ENCODE measurements at places on chromosomes 16 and 17.

GRCh38 chr16:29290631-29291247 is 115.8 kb downstream of the NPIPB11 start:
- DNase-seq, result no peak

DNA sequence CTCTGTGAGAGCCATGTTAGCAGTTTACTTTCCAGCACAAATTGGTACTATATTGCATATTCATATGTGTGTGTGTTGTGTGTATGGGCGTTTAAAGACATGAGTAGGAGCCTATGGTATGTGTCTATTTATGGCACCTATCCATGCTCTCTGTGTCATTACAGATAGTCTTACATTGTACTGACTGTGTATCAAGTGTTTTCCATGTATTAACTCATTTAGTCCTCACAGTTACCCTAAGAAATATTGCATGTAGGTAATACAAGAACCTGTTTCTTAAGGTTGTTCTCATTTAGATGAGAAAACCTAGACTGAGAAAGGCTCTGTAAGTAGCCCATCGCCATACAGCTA is 1.6 kb downstream of the ALG1 start:
- DNase-seq, result no peak

DNA sequence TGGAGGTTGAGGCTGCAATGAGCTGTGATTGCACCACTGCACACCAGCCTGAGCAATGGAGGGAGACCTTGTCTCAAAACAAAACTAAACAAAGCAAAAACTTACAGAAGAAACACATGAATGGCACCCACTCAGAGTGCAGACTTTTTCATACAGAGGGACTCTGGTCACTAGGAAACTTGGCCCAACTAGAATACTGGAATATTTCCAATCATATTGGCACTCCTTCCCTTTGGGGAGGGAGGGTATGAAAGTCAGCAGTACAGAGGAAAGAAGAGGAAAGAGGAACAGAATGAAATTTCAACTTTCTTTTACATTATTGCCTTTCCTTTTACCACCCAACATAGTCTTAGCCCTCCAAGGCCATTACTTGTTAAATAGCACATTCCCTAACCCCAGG is 28.2 kb downstream of the CMTR2 start:
- no peak for DNase-seq

DNA sequence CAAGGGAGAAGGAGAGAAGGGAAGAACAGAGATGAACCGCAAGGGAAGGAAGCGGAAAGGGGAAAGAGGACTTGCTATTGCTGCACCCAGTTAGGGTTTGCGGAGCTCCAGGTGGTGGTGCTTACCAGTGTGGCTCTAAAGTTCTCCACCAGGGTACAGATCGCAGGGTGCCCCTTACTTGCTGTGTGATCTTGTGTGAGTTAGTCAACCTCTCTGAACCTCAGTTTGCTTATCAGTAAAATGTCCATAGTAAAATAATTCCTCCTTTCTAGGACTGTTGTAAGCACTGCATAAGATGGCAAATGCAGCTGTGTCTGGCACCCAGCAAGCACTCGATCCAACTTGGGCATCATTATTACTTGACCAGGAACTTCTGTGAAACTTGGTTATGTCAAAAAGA is 230.7 kb upstream of the CDH5 start:
- DNase-seq, result no peak

DNA sequence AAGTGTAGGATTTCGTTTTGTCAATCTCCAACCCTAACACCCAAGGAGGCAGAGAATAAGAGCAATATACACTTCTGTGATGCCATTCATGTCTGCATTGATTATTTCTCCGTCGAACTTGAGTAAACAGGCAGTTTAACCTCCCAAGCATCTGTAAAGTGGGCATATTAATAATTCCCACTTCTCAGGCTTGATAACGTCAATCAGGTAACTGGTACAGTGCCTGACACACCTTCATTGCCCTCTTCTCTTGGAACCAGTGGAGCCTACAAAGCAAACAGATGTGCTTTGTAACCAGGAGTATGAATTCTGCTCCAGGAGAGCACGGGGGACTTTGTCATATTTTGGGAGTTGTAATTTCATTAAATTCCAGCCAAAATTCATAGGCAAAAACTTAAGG is 32.5 kb upstream of the PLCG2 start:
- DNase-seq, result no peak

GRCh38 chr17:80616705-80617104 is 72.1 kb downstream of the RPTOR start:
- no peak for DNase-seq

DNA sequence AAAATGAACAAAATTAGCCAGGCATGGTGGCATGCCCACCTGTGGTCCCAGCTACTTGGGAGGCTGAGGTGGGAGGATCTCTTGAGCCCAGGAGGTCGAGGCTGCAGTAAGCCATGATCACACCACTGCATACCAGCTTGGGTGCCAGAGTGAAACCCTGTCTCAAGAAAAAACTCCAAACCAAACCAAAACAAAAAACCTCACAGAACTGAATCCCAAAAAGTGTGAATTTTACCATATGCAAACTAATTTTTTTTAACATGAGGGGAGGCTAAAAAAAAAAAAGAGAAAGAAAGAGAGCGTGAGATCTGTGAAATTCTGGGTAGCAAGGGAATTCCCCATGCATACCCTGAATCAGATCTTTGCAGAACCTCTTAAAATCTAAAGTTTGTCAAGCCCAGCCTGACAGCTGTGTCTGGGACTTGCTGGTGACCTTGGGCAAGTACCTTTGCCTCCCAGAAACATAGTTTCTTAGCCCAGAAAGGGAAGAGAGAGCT is 17.1 kb upstream of the CDH1 start:
- no peak for DNase-seq

GRCh38 chr16:86723689-86724088 is 145.3 kb downstream of the FOXL1 start:
- no peak for DNase-seq

DNA sequence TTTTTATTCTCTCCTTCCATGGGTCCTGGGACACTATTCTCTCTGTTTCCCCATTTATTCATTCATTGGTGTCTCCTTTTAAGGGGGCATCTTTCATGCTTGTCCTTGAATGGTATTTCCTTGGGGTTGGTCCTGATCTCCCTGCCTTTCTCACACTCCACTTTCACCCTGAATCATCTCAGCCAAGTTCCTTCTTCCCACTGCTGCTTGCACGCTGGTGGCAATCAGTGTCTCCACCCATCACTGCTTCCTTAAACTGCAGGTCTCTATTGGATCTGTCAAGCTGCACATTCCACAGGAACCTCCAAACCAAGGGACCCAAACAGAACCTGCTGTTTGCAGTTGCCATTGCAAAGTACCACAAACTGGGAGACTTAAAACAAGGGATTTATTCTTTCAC is 89.3 kb upstream of the SDK2 start:
- no peak for DNase-seq

- DNase-seq, result no peak
These were observed 4.7 kb downstream of the MMP15 start for GRCh38 chr16:58030136-58030840.

DNA sequence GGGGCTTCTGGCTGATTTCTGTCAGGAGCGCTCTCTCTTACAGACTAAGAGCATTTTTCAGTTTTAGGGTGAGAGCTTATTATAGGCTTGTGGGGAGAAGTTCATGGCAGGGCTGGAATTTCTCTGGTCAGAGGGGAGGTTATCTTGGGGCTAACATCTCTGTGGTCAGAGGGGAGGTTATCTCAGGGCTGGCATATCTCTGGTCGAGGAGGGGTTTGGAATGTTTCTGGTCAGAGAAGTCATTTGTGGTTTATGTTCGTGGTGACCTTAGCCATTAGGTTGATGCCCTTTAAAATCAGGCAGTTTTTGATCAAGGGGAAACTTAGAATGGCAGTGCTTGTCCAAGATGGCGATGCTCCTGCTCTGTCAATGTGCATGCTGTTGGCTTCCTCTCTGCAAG is 10.8 kb upstream of the USP31 start:
- DNase-seq, result no peak

GRCh38 chr17:77746393-77746792 is 212.1 kb upstream of the TNRC6C start:
- DNase-seq, result no peak

DNA sequence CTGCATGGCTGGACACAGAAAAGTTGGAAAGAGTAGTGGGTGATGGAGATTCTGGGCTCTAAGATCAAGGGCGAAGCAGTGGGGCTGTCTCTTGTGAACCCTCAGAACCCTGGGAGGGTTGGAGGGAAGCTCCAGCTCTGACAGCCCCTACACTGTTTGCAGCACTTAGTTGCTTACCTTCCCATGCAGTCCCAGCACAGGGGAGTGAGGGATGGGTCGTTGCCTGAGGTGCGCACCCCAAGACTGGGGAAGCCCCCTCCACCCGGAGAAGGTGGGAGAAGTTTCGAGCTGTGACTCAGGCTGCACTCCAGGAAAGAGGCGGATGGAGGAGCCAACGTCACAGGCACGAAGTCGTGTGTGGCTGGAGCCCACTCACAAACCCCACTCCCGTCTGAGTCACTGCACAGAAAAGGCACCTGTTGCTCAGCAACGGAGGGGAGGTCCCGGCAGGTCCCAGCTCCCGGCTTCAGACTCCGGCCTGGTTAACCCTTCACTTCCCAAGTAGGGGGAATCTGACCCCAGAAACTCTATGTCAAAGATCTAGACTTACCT is 60.1 kb downstream of the AIPL1 start:
- no peak for DNase-seq

- DNase-seq, result no peak
These were observed 56.6 kb downstream of the TMEM186 start for GRCh38 chr16:8740775-8741355.

- DNase-seq, result no peak
These were observed 39.3 kb upstream of the TEKT1 start for GRCh38 chr17:6870841-6871240.

GRCh38 chr16:64440005-64440404 is 681.9 kb downstream of the CDH11 start:
- no peak for DNase-seq

DNA sequence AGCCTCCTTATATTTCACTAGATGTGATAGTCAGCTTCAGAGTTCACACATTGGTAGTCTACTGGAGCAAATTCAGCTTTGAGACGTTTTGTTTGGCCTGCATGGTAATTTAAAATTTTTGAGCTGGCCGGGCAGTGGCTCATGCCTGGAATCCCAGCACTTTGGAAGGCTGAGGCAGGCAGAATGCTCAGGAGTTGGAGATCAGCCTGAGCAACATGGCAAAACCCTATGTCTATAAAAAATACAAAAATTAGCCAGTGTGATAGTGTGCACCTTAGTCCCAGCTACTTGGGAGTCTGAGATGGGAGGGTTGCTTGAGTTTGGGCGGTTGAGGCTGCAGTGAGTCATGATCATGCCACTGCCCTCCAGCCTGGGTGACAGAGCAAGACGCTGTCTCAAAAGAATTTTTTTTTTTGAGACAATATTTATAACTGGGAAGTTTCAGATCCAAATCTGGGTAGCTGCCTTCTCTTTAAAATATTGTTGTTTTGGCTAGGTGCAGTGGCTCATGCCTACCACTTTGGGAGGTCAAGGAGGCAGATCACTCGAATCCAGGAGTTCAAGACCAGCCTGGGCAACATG is 4.8 kb upstream of the BLMH start:
- DNase-seq, result no peak

GRCh38 chr16:28108590-28109247 is 45.2 kb upstream of the GSG1L start:
- DNase-seq, result no peak

DNA sequence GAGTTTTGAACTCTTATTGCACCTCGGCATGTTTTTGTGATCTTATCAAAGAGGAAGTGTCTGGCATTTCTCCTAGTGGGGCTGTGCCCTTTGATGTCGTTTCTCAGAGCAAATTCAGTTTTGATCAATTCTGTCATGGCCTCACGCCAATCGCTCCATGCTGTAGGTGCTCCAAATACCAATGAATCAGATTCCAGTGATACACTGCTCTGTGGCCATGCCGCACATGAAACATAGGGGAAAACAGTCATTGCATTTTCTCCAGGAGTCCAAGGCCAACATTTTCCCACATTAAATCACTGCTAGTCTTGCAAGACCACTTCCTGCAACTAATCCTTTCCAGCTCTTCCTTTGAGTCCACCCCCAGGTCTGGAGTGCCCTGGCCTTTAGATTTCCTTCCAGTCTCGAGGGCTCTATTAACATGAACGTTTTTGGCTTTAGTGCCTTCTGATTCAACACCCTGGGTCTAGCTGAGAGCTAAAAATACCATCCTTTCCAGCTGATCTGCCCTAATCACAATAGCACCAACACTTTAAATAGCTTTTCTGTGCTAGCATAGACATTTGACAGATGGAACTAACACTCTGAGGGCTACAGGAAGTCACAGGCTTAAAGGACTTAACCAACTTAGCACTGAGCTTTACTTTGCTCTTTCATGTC is 18.2 kb upstream of the RASL10B start:
- no peak for DNase-seq

GRCh38 chr17:41278176-41278955 is 2.9 kb downstream of the KRTAP9-7 start:
- no peak for DNase-seq

DNA sequence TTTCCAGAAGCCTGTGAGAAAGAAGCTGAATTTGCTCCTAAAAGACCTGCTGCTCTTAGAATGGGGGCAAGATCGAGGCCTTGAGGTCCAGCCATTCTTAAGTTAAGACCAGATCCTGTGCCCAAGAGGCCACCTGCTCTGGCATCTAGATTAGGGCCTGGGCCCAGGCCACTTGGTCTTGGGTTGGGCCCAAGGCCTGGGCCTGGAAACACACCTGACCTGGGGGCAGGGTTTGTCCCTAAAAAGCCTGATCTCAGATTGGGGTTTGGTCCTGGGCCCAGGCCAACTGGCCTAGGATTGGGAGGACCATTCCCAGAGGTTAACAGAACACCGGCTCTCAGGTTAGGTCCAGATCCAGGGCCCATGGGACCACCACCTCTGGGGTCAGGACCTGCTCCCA is 12.9 kb downstream of the CHTF8 start:
- DNase-seq, result no peak
